ENCODE measurements at places on chromosomes 16 and 17. TPM values are rescaled to one million over a fixed set of nuclear protein-coding genes. Genes with fewer than 3 reads are reported as not detected.

The LONP2 gene
- total RNA-seq: 43.8 TPM

The FOXC2 gene
- not detected for total RNA-seq

The SHISA6 gene
- total RNA-seq: not detected

The MAP2K6 gene
- 24.6 TPM for total RNA-seq

The MT1G gene
- total RNA-seq: 4.2 TPM

The KRTAP3-2 gene
- total RNA-seq: not detected

The LHX1 gene
- total RNA-seq: not detected

The ENPP7 gene
- 0.41 TPM for total RNA-seq

The ANKRD40CL gene
- not detected for total RNA-seq

The BICDL2 gene
- total RNA-seq: not detected

The PMFBP1 gene
- total RNA-seq: 1.8 TPM

The ABR gene
- 101 TPM for total RNA-seq

The PIK3R5 gene
- total RNA-seq: 50.8 TPM

The NPIPB9 gene
- total RNA-seq: 1.6 TPM

The CDH13 gene
- total RNA-seq: not detected

- no peak for DNase-seq
Measured at GRCh38 chr17:31533546-31534155, 142.2 kb downstream of the RAB11FIP4 start.

DNA sequence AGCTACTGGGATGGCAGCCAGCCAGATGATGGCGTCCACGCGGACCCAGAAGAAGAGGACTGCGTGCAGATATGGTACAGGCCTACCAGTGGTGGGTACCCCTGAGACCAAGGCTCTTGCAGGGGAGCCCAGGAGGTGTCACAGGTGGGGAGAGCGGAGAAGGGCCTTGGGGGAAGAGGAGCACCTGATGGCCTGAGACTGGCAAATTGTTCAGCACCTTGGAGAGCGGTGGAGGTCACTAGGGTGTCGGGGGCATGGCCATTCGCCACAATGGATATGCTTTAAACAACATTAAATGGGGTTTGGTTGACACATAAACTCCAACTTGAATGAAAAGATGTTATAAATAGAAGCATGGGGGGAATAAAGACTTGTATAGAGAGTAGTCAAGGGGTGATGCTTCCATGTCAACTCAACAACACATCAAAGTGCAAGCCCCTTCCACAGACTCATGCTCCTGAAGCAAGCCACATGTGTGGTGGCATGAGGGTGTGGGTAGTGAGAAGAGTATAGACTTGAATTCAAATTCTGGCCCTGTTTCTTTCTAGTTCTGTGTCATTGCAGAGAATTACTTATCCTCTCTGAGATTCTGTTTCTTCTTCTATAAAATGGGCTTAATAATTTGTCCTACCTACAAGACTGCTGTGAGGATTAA lies 22.2 kb downstream of the CLEC19A start:
- DNase-seq: no peak

GRCh38 chr17:83099086-83099555 lies 19.7 kb downstream of the METRNL start:
- DNase-seq: no peak

DNA sequence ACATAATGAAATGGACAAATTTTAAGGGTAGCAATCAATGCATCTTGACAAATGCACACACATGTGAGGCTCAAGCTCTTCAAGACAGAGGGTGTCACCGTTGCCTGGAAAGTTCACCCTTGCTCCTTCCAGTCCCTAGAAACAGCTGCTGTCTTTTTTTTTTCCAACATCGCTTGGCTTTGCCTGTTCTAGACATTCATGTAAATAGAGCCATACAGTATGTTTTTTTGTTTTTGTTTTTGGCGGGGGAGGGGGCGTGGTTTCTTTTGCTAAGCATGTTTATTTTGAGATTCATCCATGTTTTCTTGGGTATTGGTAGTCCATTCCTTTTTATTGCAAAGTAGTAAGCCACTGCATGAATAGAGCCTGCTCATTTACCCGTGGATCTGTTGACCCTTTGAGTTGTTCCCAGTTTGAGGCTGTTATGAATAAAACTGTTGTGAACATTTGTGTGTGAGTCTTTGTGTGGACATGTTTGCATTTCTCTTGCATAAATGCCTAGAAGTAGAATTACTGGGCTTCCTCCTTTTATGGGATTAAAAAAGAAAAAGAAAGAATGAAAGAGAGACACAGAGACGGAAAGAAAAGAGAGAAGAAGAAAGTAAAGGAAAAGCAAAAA lies 78.4 kb downstream of the NT5M start:
- DNase-seq: no peak

DNA sequence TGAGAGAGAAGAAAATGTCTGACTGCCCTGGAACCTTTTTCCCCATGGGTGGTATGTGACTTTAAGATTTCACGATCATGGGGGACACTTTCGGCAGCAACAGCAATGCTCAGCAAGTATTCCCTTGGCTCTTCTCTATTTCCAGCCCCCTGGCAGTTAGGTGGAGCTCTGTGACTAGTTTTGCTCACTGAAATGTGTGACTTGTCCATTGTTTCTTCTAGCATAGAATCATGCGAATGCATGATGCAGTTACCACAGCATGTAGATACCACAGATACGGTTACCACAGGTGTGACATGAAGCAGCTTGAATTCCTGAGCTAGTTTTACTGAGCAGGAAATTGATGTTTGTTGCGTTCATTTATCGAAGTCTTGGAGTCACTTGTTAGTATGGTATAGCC lies 1034.5 kb upstream of the EEF2KMT start:
- no peak for DNase-seq

DNA sequence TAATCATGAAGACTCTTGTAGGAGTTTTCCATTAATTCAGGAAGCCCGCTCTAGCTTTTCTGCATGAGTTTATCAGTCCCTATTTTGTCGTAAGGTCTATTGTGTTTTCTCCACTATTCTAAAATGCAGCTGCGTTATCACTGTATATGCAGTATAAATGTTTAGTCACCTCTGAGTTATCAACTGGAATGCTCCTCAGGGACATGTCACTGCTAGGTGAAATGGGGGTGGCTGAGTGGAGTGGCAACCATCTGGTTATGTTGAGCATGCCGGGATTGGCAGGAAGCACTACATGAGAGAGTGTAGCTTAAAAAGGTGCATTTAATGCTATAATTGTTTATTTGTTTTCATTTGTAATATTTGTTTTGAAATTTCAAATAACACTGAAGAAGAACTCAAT lies 285.2 kb upstream of the ELAC2 start:
- DNase-seq: no peak

- no peak for DNase-seq
Measured at GRCh38 chr17:57861790-57862693, 12.2 kb upstream of the MRPS23 start.

DNA sequence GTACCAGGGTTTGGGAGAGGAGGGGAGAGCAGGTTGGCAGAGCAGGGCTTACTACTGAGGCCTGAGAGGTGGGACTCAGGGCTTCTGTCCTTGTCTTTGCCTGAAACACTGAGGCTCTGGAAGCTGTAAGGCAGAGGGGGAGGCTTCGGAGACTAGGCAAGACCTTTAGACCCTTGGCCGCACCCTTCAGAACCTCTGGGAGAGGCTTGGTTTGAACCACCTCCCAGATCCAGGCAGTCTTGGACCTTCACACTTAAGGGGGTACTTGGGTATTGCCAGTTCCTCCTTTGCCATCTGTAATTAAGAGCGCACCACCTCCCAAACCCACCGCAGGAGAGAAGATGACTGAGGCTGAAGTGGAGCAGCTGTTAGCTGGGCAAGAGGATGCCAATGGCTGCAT lies 12.9 kb downstream of the MYL4 start:
- no peak for DNase-seq

DNA sequence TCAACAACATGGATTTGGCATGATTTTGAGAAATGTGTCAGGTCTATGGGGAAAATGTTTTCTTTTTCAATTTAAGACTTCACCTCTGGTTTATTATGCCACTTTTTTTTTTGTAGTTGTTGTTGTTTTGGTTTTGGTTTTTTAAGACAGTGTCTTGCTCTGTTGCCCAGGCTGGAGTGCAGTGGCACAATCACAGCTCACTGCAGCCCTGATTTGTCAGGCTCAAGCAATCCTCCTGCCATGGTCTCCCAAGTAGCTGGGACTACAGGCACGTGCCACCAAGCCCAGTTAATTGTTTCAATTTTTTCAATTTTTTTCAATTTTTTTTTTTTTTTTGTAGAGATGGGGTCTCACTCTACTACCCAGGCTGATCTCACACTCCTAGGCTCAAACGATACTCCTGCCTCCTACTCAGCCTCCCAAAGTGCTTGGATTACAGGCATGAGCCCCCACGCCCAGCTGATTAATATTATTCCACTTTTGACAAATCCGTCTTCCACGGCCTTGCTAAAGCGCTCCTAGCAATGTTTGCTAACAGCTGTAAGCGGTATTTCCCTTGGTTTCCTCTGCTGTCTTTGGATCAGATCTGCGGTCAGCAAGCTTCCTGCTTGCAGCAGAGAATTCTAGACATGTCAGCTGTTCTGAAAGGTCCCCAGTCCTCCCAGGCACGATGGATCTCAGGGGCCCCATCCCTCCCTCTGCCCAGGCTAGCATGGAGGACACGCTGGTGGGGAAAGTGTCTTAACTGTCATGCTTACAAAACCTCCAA lies 7.0 kb upstream of the MILR1 start:
- DNase-seq: no peak

DNA sequence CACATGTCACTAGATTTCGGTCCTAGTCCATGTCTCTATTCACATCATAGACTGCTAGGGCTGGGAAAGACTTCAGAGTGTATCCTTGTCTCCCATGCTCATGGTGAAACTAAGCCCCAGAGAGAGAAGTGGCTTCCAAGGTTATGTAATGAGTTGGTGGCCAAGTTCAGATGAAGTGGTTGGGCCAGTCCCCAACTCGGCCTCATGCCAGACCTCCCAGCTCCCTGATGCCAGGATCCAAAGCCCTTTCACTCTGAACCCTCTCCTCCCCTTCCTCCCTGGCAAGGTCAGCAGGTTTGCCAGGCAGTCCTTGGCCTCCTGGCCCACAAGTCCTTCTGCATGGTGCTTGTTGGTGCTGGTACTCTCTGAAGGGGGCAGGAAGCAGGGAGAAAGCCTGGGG lies 189.7 kb downstream of the AXIN2 start:
- DNase-seq: no peak

GRCh38 chr17:74842146-74842598 lies 17.5 kb downstream of the GRIN2C start:
- no peak for DNase-seq

DNA sequence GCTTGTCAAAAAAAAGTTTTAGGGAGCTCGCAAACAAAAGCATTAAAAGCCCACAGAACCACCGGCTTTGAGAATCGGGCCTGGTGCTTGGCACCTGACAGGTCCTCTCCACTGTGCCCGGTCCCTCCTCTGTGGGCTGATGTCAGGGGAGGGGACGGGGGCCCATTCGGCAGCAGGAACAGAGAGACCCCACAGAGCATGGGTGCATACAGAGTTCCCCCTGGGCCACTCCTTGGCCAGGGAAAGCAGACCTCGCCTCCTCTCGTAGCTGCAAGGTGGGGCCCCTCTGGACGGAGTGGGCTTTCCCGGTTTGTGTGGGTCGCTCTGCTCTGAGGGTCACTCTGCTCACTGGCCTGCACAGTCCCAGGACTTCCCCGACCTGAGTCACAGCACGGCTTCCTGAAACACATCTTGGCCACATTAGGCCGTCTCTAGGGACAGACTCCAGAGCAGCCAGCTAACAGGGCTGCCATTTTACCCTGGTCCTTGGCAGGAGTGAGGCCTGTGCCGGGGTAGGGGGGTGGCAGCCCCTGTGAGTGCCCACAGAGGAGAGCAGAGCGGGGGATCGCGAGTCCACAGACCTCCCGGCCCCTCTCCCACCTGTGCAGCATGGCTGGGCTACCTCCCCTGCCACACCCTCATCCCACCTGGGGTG lies 11.1 kb downstream of the CBFA2T3 start:
- no peak for DNase-seq

DNA sequence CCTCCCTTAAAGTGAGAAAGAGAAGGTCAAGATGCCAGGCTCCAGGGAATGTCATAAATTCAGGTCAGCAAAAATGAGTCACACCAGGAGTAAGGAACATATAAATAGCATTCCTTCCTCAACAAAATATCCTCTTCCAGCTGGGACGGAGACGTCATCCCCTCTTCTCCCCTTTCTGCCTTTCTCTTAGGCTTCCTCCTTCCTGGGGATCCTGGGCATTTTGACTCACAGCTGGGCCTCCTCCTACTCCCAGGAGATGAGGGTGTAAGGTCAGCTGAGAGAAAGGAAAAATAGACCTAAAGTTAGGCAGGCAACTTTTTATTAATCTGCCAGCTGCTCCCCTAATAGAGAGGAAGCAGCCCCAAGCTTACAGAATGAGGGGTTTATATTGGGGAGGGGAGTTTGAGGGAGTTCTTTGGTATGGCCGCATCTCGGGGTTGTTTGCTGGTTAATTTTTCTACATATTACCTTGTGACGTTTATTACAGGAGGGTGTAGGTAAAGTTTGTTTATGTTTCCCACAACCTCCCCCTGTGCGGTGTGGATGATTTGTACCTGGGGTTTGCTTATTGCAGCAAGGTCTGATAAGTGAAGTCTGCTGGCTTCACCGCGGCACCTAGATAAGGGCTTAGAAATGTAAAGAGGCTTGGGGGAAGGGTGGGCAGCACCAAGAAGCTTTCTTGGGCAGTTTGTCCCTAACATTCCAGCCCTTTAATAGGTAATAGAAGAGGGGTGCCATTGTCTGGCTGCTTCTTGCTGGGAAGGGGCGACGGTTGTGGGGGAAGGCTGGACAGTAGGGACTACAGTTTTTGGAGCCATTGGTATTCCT lies 7.1 kb upstream of the ZNF747 start:
- no peak for DNase-seq

- DNase-seq: no peak
Measured at GRCh38 chr17:76671912-76672262, 28.3 kb upstream of the ST6GALNAC1 start.

GRCh38 chr16:65523283-65523944 lies 401.6 kb upstream of the CDH11 start:
- DNase-seq: no peak

GRCh38 chr16:76277460-76278030 lies 344 bp downstream of the CNTNAP4 start:
- DNase-seq: no peak

GRCh38 chr16:88750854-88751253 lies 34.2 kb downstream of the PIEZO1 start:
- no peak for DNase-seq

- peak; percentile 67 for DNase-seq
Measured at GRCh38 chr16:83807710-83808572, at the start of gene HSBP1. HSBP1 (plus strand) TSS chr16:83807978; CDS start chr16:83808077, 99 bp downstream.

DNA sequence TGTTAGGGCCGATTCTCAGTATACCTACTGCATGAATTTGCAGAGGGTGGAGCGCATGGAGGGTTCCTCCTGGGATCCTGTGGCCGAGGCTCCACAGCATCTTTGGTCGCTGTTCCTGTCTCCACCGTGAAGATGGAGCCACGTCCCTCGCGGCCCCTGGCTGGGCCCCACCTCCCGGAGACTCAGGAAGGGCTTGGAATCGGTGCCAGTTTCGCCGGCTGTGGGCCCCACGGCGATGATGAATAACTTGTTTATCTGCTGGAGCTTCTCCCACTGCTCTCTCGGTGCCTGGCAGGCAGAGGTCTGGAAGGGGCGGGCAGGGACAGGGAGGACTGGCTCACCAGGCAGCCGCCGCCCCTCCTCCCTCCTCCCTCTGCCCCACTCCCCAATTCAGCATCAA lies 8.1 kb downstream of the SLC5A11 start:
- no peak for DNase-seq

All from GM12878 (cell line).